ENCODE measurements at places on chromosomes 2 and 18.

DNA sequence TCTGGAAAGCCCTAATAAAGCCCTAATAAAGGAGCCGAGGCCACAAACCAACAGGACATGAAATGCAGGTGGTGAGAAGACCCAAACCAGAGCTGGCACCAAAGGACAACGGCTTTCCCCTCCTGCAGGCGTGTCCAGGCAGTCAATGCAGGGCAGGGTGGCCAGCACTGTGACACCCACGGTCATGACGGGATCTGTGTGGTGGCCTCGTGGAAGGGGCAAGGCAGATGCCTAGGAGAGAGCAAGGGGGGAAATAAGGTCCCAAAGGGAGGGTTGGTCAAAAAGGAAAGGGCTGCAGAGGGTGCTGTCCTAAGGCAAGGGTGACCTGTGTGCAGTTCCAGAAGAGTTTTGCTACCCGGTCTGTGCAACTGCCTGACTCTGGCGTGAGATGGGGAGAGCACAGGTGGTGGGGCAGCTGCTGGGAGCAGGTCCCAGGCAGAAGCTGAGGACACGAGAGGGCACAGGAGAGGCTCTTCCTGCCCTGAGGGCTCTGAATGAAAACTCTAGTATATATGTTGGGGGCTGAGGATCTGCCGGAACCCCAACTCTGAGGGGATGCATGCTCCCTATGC, 156.7 kb downstream of the TPO start:
- DNase-seq, result no peak

DNA sequence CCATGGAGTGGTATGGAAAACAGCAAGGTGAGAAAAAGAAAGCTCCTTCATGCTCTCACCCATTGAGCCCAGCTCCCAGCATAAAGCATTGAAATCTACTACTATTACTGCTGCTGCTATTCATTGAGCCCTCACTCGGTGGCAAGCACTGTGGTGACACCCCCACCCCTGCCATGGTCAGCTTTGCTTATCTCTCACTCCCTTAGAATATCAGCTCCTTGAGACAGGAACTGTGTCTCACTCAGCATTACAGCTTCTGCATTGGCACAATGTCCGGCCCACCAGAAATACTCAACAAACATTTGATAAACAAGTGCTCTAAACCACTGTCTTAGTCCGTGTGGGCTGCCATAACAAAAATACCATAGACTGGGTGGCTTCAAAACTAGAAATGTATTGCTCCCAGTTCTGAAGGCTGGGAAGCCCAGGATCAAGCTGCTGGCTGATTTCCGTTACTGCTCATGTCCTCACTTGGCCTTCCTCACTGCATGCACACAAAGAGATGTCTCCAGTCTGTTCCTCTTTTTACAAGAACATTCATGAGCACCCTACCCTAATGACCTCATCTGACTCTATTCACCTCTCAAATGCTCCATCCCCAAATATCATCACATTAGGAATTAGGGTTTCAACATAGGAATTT, 116.3 kb downstream of the ZBTB7C start:
- DNase-seq, result no peak

DNA sequence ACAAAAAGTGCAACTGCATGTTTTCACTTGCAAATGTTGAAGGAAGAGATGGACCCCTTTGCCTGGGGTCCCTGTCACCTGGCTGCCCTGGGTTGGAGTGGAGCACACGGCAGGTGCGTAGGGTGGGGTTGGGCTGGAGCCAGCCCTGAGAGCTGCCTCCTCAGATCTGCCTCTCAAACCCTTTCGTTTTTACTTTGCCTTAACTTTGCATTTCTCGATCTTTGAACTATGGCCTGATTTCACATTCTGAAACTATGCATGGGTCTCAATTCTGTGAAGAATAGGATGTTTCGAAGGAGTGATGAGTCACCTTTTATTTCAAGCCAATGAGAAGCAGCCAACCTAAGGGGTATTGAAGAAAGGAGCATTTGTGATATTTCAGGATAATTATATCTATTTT, 132.8 kb downstream of the ACOXL start:
- no peak for DNase-seq

DNA sequence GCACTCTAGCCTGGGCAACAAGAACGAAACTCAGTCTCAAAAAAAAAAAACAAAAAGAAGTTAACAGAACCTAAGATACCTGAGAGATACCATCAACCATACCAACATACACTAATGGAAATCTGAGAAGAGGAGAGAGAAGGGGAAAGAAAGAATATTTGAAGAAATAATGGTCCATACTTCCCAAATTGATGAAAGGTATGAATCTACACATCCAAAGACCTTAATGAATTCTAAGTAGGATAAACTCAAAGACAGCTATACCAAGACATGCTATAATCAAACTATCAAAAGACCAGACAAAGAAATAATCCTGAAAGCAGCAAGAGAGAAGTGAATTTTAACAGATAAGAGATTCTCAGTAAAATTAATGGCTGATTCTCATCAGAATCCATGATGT, 109.6 kb downstream of the TRABD2A start:
- no peak for DNase-seq

- DNase-seq, result no peak
These were observed 8.8 kb upstream of the DDX1 start for GRCh38 chr2:15582710-15583357.

DNA sequence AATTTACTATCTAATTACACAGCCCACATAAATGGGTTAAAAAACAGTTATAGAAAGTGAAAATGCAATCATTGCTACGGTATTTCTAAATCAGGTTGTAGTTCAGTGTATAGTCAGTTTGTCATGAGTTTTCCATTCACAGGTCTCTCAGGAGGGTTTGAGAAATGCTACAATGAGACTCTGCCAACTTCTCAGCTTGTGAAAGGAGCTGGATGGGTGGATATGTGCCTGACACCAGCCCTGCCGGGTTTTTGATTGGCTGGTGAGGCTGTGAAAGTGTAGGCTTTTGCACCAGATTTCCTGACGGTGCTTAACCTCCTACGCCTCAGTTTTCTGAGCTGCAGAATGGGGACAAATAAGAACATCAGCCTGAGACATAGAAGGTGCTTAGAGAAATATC, 102.6 kb upstream of the SMIM21 start:
- no peak for DNase-seq

All from activated T-cell treated with anti-CD3 and anti-CD28 coated beads for 48 hours (primary cell).